ENCODE measurements at places on chromosomes 2 and 18.

GRCh38 chr18:46415532-46416252 is 241.3 kb downstream of the LOXHD1 start:
- H3K27ac ChIP-seq, result no peak overlapping the region
- no peaks in the 10 kb centered on the region for H3K27me3 ChIP-seq
- no peaks in the 10 kb centered on the region for H3K4me1 ChIP-seq
- no peaks in the 10 kb centered on the region for H3K36me3 ChIP-seq

GRCh38 chr2:39264733-39265132 is 21.0 kb upstream of the CDKL4 start:
- H3K4me3 ChIP-seq, result peak overlapping the region; percentile 36
- peaks cover 32% of the 10 kb centered on the region for H3K4me1 ChIP-seq
- H3K27ac ChIP-seq, result peak overlapping the region; percentile 70
- H3K36me3 ChIP-seq, result no peaks in the 10 kb centered on the region
- no peaks in the 10 kb centered on the region for H3K27me3 ChIP-seq

DNA sequence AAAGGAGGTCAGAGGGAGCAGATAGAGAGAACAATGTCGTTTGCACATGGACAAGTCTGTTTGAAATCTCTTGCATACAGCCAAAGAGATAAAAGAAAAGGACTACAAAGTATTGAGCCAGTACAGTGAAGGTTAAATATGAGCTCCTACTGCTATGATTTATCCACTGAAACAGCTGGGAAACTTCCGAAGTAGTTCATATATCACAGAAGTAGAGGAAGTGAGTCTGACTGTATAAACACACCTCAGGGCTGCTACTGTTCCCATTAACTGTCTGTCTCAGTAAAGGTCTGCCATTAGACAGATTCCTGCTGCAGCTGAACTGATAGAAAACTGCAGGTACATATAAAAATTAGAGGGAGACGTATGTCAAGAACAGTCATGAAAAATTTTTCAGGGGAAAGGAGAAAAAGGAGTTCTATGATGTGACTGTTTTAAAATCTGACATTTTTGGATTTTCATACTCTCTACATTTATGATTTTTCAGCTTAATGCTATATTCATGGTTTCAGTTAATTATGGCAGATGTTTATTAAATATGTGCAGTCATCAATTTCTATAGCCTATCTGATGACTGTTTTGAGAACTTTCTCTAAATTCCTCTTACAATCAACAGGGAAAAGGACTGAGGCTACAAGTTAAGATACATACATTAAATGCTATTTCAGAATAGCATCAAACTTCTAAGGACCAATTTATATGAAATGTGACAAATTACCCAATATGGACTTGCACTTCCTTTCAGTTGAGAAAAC is 364.7 kb downstream of the ERBB4 start:
- H3K4me1 ChIP-seq, result no peaks in the 10 kb centered on the region
- DNase-seq, result no peak
- H3K27ac ChIP-seq, result no peak overlapping the region
- H3K27me3 ChIP-seq, result no peaks in the 10 kb centered on the region

DNA sequence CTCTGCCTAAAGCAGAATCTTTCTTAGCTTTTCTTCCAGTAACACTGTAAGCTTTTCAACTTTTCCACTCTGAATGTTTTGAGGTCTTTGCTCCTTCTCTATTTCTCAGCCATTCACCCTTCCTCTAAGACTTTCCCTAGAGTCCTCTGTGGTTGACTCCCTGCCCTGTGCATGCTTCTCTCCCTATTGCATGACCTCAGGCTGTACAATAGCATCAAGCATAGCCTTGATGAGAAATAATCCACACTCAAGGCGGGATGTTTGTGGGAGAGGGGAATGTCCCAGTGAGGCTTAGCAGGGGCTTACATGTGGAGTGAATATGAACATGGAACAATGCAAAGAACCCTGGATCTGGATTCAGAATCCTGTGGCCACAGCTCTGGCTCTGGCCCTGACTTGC is 48.4 kb upstream of the IGFBP5 start:
- H3K27ac ChIP-seq, result no peak overlapping the region
- H3K27me3 ChIP-seq, result no peaks in the 10 kb centered on the region
- no peaks in the 10 kb centered on the region for H3K4me1 ChIP-seq
- no peak for DNase-seq

Data from MM.1S (cell line).